ENCODE measurements at places on chromosomes 16 and 17.

DNA sequence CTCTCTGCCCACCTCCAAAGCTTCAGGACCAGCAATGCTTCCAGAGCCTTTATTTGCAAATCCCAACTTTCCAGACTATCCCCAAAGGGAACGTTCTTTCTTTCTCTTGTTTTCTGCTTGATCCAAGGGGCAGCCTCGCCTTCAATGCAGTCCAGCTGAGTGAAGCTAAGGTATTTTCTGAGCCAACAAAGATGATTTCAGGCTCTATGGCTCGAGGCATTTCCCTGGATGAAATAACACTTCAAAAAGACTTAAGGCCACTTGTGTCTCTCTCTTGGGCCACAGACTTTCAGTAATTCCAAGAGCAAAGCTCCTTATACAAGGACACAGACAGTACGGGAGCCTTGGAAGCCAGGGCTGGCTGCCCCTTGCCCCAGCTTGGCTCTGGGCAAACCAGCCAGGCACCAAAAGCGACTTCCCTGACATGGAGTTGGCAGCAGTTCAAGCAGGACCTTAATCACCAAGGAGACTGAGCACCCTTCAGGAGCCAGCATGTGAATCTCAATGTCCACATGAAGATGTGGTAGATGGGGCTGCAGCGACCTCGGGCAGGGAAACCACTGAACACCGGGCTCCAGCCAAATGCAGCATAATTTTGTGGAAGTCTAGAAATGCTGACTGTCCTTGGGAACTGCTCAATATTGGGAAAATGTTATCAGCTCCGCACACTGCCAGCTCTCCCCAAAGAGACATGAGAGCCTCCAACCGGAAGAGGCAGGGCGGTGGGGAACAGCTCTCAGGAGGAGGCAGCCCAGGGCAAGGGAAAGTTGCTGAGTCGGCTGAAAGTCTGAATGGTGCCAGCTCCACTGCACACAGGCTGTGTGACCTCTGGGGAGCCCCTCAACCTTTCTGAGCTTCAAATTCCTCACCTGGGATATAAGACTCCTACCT lies 39.0 kb downstream of the TK2 start:
- DNase-seq, result no peak

GRCh38 chr17:21194703-21195102 lies 19.3 kb downstream of the TMEM11 start:
- DNase-seq, result no peak

DNA sequence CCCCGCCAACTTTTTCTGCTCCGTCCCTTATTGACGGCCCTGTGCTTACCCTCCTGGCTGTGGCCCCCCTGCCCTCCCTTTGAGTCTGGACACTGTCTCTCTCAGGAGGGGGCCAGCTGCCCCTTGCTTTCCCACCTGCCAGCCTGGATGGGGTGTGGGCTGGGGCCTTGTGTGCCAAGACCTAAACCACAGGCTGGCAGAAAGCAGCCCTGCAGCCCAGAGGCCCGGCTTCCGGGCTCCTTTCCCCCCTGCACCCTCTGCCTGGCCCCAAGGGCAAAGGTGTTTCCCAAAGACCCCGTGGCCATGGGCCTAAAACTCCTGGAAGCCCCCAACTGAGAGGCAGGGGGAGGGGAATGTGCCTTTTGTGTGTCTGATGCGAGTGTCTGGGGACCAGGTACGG lies 17.5 kb downstream of the GPT2 start:
- no peak for DNase-seq

DNA sequence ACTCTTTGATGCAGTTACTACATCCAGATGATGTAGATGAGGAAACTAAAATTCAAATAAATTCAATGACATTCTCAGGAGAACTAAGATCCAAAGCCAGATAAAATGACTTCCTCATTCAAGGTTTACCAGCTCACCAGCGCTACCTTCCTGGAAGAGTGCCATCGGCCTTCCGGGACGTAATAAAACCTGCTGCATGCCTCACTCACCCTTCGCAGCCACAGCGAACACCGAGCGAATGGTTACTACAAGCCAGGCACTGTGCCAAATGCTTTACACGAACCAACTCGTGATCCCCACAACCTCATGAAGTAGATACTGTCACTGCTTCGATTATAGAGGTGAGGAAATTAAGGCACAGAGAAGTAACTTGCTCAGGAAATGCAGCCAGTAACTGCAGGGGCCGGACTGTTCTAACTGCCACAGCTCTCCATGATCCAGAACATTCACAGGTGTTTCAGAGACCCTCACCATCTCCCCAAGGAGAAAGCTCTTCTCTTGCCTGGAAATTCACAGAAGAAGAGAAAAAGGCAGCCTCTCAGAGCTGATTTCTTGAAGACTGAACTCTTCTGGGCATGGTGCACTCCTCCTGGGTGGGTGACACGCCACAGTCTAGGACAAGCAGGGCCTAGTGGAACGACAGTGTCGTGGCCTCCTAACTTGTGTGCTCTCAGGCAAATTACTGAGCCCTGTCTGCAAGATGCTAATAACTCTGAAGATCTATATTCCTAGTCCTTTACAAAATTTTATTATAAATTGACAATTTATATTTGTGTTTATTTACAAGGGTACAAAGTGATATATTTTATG lies 46.8 kb downstream of the HIC1 start:
- DNase-seq, result peak; percentile 77

DNA sequence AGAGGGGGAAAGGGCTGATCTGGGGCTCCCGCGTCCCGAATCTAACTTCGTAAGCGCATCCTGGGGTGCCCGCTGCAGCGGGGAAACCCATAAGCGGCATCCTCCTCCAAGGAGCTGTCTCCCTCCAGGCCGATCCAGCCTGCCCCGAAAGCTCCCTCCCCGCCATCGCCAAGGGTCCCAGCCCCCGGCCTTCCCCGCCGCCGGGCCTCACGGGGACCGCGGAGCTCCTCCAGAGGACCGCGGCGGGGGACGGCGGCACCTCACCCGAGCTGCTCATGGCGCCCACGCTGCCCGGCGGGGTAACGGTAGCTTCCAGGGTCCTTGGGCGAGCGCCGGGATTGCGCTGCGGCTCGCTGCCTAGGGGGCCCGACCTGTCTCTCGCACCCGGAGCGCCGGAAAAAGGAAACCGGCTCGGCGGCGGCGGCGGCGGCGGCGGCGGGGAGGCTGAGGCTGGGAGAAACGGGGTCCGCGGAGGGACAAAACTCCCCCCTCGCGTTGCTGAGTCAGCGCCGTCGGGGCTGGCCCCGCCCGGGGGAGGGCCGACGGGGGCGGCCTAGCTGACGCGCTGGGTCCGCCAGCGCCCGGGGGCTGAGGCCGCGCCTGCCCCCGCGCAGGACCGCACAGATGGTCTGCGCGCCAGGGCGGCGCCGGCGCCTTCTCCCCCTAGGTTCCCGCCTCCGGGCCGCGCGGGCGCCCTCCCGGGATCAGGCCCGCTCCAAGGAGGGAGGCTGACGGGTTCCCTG lies at the start of gene BLMH:
TSS of gene BLMH (minus strand) at position 402 of the 743 bp plus-strand sequence. CDS start at position 277, 125 bp downstream.
- DNase-seq, result peak; percentile 80

DNA sequence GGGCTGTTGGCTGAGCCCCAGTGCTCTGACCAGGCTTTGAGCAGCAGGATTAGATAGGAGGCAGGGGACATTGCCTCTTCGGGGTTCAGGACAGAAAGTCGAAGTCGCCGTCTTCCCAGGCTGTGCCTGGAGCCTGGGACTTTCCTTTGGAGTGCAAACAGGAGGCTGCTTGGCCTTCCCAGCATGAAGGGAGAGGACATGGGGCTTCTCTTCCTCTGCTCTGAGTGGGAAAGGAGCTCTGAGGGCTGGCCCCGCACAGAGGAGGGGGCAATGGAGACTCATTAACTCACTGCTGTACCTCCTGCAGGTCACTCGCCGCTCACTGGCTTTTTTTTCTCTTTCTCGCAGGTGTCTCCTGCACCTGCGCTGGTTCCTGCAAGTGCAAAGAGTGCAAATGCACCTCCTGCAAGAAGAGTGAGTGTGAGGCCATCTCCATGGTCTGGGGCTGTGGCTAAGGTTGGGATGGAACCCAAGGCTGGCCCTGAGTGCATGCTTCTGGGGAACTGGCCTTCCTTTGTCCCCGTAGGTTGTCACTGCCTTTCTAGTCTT lies 642 bp downstream of the MT1F start:
- no peak for DNase-seq

DNA sequence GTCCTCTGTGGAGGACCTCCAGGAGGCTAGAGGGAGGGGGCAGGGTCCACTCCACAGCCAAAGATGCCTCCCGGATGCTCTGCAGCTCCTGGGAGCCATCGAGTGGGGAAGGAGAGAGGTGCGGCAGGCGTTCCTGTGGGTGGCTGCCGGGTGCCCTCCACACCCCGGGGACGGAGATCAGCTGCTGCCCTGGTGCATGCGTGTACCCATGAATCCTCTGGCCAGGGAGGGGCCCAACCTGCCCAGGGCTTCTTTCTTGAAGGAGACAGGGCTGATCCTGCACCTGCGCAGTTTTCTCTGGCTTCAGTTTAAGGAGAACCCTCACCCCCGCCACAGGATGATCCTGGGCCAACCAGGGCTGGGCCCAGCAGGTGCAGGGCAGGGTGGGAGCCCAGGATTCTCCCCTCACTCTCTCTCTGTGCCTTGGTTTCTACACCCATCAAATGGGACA lies 33.5 kb upstream of the DOC2B start:
- no peak for DNase-seq

- DNase-seq, result no peak
These were observed 5.4 kb downstream of the FASN start for GRCh38 chr17:82092628-82092994.

- DNase-seq, result peak; percentile 44
These were observed 72.8 kb downstream of the MMD start for GRCh38 chr17:55348749-55349354.

- no peak for DNase-seq
These were observed 19.5 kb upstream of the RAP1GAP2 start for GRCh38 chr17:2776589-2777241.

DNA sequence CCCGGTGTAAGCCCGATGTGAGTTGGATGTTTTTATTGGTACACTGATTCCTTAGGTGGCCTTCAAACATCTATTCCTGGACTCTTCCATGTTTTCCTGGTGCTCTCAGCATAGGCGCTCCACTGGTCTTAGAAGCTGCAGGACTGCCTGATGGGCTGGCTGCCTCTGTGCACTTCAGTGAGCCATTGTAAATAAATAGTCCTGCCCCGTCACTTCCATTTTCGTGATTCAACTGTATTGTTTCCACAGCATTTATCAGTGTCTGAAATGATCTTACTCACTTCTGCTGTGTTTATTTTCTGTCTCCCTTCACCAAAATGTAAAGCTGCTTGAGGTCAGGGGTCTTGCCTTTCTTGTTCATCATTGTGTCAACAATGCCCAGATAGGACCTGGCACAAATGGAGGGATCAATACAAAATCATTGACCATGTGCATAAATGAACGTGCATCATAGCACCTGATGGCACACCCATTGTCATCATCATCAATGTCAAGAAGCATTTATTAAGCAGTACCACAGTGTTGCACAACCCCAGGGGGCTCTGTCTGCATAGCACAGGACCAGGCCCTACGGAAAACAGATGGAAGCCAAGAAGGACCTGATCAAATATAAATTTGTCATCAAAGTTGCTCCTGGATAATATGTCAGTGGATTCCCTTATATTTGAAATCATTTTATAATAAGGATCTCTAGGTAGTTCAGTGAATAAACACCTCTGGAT lies 66.6 kb upstream of the CPHXL start:
- no peak for DNase-seq

- no peak for DNase-seq
These were observed 200.1 kb downstream of the XYLT1 start for GRCh38 chr16:17270683-17271109.

DNA sequence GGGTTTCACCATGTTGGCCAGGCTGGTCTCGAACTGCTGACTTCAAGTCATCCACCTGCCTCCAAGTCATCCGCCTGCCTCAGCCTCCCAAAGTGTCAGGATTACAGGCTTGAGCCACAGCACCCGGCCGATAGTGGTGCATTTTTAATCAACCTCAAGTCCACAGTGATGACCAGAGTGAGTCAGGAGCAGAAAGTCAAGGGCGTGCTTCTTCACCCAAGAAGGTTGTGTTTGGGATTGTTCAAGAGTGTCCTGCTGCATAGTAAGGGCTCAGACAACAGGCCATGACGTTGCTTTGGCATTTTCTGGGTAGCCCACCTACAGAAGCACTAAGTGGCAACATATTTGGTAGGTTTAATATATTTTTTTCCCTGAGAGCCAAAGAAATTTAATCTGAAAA lies 108.3 kb upstream of the FAM20A start:
- no peak for DNase-seq

- no peak for DNase-seq
These were observed 263.0 kb downstream of the C16orf95 start for GRCh38 chr16:87054154-87054553.

- DNase-seq, result no peak
These were observed 75.8 kb upstream of the CBX4 start for GRCh38 chr17:79914813-79915740.

GRCh38 chr16:83669456-83669855 lies 138.3 kb upstream of the HSBP1 start:
- no peak for DNase-seq

- DNase-seq, result no peak
These were observed 5.5 kb upstream of the RDM1 start for GRCh38 chr17:35936063-35936462.

DNA sequence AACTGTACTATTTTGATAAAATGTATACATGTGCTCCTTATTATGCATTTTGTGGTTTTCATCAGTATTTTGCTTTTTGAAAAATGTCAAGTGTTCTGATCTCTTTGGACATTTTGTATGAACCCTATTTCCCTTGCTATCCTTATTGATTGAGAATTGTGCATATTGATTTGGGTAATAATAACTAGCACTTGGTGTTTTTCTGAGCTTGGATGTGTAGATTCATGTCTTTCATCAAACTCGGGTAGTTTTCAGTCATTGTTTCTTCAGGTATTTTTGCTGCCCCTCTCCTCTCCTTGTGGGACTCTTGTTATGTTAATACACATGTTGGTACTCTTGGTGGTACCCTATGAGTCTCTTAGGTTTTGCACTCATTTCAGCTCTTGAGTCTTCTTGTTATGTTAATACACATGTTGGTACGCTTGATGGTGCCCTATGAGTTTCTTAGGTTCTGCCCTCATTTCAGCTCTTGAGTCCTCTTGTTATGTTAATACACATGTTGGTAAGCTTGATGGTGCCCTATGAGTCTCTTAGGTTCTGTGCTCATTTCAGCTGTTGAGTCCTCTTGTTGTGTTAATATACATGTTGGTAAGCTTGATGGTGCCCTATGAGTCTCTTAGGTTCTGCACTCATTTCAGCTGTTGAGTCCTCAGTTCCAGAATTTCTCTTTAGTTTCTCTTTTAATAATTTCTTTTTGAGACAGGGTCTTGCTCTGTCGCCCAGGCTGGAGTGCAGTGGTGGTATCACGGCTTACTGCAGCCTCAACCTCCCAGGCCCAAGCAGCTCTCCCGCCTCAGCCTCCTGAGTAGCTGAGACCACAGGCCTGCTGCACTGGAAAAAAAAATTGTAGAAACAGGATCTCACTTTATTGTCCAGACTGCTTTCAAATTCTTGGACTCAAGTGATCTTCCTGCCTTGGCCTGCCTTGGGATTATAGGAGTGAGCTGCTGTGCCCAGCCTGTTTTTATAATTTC lies 19.3 kb downstream of the ZNF750 start:
- DNase-seq, result no peak

All from kidney capillary endothelial cell (primary cell).